ENCODE measurements at places on chromosomes 12 and 14.

DNA sequence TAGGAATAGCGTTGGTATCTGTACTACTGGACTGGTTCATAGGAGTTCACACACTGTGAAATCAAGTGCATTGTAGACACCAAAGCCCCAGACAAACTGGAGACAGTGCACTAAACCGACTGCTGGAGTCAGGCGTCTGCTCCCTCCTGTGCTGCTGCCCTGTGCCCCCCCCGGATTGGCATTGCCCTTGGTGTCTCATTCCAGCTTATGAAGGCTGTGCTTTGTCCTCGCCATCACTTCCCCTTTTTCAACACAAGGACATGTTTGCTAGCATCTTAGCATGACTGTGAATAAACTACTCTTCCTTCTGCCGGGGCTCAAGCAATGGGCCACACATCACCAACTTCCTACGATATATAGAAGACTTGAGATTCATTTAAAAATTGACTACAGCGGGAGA, 84.0 kb downstream of the TMCC3 start:
- no peak for DNase-seq

GRCh38 chr12:123024819-123025391, 44.4 kb downstream of the ARL6IP4 start:
- DNase-seq = peak; percentile 57

DNA sequence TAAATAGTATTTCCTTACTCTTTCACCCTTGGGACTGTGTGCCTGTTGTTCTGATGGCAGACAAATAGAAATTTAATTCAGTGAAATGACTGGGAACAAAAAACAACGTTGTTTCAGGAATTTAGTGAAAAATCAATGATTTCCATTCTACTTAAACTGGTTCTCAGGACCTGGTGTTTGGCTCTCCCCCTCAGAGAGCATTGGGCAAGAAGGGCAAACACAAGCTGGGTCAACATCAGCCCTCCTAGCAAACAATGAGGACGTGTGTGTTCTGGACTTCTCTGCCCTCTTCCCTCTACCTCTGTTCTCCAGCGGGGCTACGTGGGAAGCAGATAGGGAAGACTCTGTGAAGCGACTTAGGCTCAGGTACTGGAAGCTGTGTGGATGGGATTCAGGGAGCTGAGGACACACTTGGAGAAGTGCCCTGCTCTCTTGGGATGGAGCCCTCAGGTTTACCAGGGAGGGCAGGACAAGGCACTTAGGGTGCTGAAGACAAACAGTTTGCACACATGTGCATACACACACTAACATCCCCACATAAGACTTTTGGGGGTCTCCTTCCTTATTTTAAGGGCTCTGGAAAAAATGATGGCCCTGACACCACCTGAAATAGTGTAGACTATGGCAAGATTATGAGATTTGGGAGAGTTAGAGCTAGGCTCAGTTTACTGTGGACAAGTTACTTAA, 7.6 kb upstream of the SERPINA1 start:
- no peak for DNase-seq

DNA sequence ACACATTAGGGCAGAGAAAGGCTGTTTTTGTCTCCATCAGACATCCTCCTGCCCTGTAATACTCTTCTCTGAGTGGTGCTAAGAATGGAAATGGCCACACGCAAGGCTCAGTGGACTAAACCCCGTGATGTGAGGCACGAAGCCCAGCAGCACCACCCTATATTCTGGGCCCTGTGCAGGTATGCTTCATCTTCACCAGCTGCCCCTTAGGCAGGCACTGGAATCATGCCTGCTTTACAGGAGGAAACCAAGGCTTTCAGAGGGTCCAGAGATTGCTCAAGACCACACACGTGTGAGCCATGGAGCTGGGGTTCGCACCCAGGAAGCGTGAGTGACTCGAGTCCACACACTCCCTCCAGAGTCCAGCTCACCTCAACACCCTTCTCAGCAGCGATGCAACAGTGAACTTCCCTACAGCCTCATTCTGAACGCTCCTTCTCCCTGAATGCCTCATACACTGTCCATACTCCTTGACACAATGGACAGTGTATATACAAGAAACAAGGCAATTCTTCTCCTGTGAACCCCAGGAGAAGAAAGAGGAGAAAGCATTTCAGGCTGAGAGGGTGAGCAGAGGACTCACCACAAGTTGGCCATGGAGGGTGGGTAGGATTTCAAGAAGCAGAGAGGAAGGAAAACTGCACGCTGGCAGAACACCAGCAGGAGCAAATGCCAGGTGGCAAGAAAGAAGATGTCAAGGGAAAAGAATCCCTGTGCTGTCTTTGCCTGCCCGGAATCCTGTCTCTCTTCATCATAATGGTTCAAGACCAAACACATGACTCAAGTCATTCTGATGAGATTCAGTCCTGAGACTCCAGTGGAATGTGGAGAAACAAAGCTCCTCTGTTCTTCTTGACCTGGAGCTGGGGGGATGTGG, 39.1 kb downstream of the NT5DC3 start:
- no peak for DNase-seq

- DNase-seq = peak; percentile 69
These were observed 143.7 kb downstream of the ASCL4 start for GRCh38 chr12:107917912-107918800.
